Muscle of back (tissue), 13 donors: ENCODE measurements at places on chromosomes 3 and 15. TPM values are rescaled to one million over a fixed set of nuclear protein-coding genes. Genes with fewer than 3 reads are reported as not detected.
A peak's percentile ranks its signal among the peaks of the same experiment; 100 is the strongest.

DNA sequence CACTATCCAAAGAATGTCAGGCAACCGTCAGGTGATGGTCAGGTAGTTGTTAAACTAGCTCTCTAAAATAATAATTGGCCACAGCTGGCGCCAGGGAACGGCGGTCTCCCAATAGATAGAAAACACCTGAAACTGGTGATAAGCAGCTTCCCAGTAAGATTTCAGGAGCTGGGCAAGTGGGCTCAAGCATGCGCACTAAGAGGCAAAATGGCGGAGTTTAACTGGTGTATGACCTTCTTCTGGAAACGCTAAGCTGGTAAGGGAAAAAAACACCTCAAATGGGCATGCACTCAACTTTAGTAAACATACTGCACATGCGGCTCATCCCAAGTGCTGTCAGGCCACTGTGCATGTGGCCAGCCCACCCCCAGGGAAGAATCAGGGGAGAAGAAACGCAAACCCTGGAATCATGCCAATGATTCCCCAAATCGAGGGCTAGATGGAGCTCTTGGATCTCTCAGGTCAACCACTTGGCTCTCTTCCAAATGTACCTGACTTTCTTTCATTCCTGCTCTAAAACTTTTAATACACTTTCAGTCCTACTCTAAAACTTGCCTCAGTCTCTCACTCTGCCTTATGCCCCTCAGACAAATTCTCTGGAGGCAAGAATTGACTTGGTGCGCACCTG, 195.0 kb downstream of the ZNF621 start:
- DNase-seq: peak; percentile 42

GRCh38 chr3:8359133-8359532, 142.5 kb upstream of the LMCD1 start:
- DNase-seq: no peak

Gene SLC12A8
- polyA plus RNA-seq: 1.1 TPM

GRCh38 chr3:128270559-128271492, 117.5 kb downstream of the EEFSEC start:
- no peak for DNase-seq

Gene MAGEL2
- polyA plus RNA-seq: 25.0 TPM

GRCh38 chr15:28132524-28133275, 33.6 kb upstream of the OCA2 start:
- DNase-seq: no peak

Gene CAV3
- polyA plus RNA-seq: 275 TPM

GRCh38 chr3:117409701-117410459, 700.3 kb downstream of the TUSC7 start:
- no peak for DNase-seq

DNA sequence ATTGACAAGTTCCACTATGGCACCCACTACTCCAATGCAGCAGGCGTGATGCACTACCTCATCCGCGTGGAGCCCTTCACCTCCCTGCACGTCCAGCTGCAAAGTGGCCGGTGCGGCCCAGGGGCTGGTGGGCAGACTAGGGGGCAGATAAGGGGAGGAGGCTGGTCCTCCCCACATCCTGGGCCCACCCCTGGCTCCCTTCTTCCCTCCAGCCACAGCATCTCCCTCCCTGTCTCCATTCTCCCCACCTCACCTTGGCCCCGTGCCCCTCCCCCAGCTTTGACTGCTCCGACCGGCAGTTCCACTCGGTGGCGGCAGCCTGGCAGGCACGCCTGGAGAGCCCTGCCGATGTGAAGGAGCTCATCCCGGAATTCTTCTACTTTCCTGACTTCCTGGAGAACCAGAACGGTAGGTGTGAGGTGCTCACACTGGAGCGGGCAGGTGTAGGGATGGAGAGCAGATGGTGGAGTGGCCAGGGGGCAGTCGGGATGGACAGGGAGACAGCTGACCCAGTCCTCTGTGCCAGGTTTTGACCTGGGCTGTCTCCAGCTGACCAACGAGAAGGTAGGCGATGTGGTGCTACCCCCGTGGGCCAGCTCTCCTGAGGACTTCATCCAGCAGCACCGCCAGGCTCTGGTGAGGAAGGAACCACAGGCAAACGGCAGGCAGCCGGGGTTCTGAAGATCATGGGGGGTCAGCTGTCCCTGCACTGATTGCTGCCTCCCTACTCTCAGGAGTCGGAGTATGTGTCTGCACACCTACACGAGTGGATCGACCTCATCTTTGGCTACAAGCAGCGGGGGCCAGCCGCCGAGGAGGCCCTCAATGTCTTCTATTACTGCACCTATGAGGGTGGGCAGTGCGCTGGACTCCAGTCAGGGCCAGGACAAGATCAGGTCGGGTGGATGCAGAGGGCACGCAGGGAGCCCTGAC, 26.0 kb downstream of the NBEAL2 start:
- no peak for DNase-seq

DNA sequence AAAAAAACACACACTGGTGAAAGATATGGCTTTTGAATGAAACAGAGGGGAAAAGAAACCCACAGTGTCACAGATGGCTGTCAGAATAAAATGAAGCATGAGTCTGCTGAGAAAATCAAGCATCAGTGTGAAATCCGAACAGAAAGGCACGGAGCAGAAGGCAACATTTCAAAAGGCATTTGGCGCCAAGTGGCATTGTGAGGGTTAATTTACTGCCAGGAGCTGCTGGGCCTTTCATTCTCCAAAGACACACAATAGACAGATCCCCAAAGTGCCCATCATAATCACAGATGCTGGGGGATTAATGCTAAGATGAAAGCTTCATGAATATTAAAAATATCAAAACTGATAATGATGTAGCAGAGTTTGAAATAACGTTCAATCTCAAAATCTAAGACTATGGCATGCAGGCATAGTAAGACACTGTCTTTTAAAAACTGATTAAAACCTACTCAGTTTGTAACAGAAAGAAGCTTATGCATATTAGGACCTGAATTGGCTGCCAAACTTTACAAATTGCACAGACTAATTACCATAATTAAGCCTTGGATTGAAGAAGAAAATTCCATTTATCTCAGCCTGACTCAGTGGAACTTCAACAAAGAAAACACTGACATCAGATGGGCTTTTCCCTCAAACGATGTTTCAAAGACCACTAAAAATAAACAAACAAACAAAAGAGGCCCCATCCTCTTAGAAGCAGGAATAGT, 589.2 kb downstream of the ROBO1 start:
- no peak for DNase-seq

- DNase-seq: no peak
Measured at GRCh38 chr15:82964890-82965289, 12.4 kb upstream of the HOMER2 start.

Gene TRIM71
- 0.16 TPM for polyA plus RNA-seq

- no peak for DNase-seq
Measured at GRCh38 chr3:47949979-47950378, 66.2 kb downstream of the MAP4 start.

GRCh38 chr15:69703532-69704187, 251.0 kb downstream of the RPLP1 start:
- DNase-seq: no peak

- DNase-seq: no peak
Measured at GRCh38 chr3:420584-420983, 224.0 kb downstream of the CHL1 start.

DNA sequence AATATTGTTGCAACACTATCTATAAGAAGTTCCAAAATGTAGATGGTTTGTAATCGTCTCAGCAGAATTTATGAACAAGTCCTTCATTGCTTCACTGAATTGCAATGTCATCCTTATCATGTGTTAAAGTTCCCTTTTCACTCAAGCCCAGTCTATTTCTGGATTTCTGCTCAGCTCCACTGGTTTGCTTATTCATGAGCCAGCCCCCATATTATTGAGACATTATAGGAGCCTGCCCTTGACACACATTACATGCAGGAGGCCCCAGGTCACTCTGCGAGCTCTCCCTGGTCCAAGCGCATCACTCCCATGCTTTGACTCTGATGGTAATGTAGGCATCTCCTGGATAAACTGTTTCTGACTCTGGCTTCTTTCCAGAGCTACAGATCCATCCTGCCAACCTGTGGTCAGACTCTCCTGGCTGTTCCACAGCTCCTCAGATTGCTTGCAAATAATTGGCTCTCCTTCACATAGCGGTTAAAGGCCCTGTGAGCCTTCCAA, 56.9 kb downstream of the ABTB1 start:
- no peak for DNase-seq

GRCh38 chr15:89781891-89782618, 5.9 kb downstream of the MESP2 start:
- DNase-seq: no peak

GRCh38 chr15:101446518-101447167, 42.9 kb downstream of the PCSK6 start:
- no peak for DNase-seq

DNA sequence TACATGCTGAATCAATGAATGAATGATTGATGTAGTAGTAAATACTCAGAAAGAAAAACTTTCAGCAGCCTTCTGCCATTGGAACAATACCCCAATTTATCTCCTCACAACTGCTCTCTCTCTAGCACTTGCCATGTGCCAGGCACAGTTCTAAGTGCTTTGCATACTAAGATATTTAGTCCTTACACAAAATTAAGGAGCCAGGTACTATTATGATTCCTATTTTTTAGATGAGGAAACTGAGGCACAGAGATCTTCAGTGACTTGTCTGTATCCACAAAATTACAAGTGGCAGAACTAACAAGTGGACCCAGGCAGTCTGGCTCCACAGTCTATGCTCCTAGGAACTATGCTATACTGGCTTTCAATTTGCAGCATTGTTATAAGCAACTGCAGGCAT, 279.2 kb downstream of the LSAMP start:
- DNase-seq: no peak

- DNase-seq: no peak
Measured at GRCh38 chr3:115860766-115861165, 237.5 kb downstream of the GAP43 start.

DNA sequence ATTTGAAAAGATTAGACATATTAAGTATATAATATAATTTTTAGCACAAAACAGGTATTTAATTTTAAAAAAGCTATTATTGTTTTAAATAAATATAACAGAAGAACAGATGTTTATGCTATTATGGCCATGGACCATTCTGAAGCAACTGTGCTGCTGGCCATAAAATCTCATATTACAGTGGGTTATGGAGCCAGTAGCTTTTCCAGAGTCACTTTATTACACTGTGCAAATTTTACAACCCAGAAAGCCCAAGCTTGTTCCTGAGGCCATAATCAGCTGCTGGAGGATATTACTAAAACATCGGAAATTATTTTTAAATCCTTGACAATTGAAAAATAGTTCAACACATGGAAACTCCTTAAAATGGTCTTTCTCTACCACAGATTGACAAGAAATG, 557.3 kb upstream of the KCNMB2 start:
- peak; percentile 27 for DNase-seq

Gene C3orf70
- 4.9 TPM for polyA plus RNA-seq

Gene FILIP1L
- 63.6 TPM for polyA plus RNA-seq

DNA sequence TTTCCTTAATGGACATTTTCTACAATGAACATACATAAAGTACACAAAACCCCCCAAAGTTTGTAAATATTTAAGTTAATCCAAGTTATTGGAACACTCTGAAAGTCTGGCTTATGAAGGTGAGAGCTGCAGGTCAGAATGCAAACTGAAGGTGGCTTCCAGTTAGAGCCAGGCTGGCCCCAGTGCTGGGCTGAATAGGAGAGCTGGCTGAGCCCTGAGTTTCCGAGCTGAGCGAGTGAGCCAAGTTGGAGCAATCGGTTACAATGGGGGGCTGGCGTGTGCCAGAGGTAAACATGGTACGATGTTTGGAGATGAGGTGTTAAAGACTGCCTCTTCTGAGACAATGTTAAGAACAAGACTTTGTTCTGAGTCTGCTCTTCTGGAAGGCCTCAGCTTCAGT, 230.8 kb upstream of the MCTP2 start:
- DNase-seq: no peak

Gene HRG
- polyA plus RNA-seq: 0.05 TPM

DNA sequence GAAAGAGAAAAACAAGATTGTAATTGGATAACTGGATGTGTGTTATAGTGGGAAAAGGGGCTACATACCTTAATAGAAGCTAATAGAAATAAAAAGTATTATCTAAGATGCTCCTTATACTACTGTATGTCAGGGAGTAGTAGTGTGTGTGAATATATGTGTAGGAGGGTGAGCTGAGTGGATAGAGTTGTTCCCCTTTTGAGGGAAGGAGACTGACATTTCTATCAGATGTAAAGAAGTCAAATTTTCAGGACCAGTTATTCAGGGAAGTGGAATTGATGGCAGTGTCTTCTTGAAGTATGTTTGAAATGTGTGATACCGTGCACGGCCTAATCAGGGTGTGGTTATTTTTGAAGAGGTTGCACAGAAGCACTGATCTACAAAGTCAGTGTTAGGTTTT, 49.1 kb downstream of the PCOLCE2 start:
- DNase-seq: no peak

GRCh38 chr15:68190048-68190447, 15.1 kb downstream of the CALML4 start:
- no peak for DNase-seq

DNA sequence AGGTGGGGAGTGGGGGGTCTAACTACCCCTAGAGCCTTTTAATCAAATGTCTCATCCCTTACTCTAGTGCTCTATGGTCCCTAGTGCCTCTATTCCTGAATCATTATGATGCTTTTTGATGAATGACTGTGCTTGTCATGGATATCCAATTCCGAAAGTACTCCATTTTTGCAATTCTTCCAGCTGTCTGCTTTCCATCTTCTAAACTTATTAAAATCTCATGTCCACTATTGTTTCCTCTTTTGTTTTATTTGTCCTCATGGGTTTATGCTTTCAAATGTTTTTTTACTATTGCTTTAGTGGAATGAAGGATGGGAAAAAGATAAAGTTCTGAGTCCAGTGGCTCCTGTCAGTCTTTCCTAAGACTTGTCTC, 77.2 kb upstream of the KCNMB2 start:
- DNase-seq: peak; percentile 60

Gene CHRNB4
- polyA plus RNA-seq: 0.28 TPM

DNA sequence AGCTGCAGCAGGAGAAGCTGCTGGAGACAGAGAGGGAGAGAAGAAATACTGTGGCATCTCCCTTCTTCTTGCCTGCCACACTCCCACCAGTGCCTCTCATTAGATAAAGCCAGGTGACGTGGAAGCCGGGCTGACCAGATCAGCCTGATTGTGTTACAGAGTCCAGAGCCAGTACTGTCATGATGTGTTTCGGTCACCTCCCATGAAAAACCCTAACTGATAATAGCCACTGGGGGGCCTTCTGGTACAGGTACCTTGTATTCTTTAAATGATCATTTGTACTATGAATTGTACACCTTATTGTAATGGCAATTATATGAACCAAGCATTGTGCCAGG, 125.8 kb upstream of the TMEM108 start:
- no peak for DNase-seq

Gene ZNF774
- 1.5 TPM for polyA plus RNA-seq

Gene MUC4
- polyA plus RNA-seq: 0.51 TPM

GRCh38 chr3:26256224-26256623, 366.3 kb upstream of the LRRC3B start:
- no peak for DNase-seq

DNA sequence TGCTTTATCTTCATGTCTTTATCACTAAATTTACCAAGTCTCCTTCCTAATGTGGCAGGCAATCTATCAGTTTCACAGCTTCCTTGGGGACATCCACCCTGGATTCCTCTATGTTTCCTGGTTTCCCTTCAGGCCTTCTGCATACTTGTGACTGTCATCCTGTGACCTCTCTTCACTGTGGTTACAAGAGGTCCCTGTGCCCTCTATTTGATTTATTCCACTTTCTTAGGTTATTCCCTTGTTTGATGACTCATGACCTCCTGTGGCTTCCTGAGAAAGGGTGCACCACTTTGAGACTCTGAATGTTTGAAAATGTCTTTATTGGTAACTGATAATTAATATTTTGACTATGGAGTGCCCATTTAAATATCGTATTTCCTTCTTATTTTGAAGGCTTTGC, 60.5 kb upstream of the KY start:
- DNase-seq: no peak
